ENCODE measurements at places on chromosomes 7 and 10.

DNA sequence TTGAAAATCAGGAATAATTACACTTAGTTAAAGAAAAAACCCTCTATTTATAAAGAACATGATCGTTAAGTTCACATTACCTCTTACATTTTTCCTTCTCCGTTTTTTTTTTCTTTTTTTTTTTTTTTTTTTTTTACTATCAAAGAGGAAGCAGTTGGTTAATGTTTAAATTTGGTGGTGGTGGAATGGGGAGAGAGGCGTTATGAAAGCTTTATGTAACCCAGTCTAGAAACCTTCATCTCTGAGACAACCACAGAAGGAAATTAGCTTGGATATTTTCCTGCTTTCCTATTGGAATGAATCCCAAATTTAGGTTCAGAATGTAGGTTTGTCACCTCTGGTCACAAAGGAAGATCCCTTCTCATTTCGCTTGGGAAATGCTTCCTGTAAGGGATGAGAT is 31.5 kb upstream of the LHFPL3 start:
- DNase-seq: no peak

GRCh38 chr10:79007421-79008319 is 61.1 kb upstream of the ZMIZ1 start:
- no peak for DNase-seq

DNA sequence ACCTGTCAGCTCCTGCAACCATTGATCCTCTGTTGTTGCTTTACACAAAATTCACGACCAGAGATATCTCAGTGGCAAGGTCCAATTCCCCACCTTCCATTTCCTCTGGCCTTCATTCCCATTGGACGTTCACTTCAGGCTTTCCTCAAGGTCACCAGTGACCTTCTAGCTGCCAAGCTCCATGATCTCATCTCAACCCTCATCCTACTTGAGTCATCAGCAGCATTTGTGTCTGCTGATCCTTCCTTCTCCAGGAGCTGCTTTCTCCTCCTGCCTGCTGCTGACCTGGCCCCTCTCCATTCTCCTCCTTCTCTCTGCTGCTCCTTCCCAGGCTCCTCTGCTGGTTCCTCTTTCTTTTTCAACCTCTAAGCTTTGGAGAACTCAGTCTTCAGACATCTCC is 66.2 kb upstream of the C10orf90 start:
- DNase-seq: no peak

GRCh38 chr7:77899516-77899915 is 100.9 kb downstream of the PHTF2 start:
- no peak for DNase-seq

DNA sequence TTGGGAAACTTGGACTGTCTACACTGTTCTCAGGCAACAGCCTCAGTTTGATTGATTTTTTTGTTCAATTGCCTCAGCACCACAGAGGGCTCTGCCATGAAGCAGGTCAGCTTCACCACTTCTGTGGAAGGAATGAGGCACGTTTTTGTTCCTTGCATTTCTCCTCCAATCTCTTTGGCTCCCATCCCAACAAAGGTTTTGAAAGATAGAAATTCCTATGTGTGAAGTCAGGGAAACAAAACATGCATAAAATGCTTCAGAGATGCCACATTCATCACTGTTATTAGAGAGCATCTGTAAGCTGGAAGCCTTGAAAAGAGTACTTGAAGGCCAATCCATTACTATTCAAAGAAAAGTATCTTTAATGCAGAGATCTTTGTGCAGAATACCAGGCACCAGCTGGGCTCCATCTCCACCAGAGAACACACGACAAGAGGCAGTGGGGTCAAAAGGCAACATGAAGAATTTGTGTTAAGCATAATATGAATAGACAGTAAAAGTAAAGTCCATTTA is 249.1 kb upstream of the LYZL1 start:
- DNase-seq: peak; percentile 93

- peak; percentile 83 for DNase-seq
These were observed 51.6 kb downstream of the CYCS start for GRCh38 chr7:25073451-25073850.

- DNase-seq: no peak
These were observed 774.5 kb upstream of the LRRTM3 start for GRCh38 chr10:66151346-66151745.

DNA sequence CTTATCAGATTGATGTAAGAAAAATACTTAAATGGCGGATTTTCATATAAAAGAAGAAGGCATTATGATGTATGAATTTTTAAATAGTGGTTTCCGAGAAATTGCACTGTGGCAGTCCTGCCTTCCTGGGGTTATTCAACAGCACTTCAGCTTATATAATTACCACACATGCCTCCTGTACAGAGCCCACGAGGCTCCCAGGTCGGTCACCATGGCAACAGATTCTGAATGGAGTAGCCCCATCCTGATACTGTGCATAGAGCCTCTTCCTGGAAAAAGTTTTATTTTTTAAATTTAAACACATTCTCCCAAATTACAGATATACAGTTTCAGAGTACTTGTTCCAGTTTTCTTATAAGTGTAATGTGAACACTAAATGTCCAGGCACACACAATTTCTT is 15.9 kb upstream of the ASB4 start:
- no peak for DNase-seq
